ENCODE measurements at places on chromosomes 1 and 21.

GRCh38 chr1:107277022-107277421, 136.2 kb downstream of the NTNG1 start:
- peak; percentile 69 for DNase-seq

DNA sequence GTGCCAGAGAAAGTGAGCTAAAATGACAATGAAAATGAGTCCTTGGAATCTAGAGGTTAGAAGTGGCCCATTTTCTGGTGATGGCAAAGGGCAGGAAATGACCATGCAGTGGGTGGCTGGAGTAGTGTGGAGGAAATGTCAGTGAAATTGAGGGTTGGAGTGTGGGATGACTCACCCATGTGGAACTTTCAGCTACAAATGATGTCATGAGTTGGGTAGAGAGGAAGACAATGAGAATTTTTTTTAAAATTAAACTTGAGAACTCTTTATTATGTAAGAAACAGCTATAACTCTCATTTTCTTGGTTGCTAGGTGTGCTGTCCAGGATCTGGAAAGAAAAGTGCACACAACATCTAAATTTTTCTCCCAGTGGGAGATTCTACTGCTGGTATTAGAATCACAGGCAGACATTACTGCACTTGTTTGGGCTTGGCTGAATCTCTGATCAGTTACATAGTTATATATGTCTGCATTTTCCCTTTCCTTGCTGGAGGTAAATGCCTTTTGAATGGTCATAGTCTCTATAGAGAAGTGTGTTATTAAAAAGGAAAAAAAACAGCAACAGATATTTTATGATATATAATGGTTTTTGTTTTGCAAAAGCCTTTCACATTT, 56.8 kb upstream of the GNG12 start:
- DNase-seq: peak; percentile 79

DNA sequence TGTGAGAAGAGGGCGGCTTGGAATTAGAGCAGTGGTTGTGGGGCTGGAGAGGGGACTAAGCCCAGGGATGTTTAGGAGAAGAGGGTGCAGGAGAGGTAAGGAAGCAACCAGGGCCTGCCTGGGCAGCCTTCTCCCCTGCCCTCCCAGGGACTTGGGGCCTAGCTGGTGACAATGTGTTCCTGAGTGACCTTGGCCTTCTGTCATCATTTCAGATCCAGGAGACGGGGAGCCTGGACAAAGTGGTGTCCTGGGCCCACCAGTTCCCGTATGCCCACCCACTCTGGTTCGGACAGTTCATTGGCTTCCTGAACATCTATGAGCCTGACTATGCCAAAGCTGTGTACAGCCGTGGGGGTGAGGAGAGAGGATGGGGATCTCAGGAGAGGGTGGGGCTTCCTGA, 11.8 kb downstream of the CYP4B1 start:
- no peak for DNase-seq

DNA sequence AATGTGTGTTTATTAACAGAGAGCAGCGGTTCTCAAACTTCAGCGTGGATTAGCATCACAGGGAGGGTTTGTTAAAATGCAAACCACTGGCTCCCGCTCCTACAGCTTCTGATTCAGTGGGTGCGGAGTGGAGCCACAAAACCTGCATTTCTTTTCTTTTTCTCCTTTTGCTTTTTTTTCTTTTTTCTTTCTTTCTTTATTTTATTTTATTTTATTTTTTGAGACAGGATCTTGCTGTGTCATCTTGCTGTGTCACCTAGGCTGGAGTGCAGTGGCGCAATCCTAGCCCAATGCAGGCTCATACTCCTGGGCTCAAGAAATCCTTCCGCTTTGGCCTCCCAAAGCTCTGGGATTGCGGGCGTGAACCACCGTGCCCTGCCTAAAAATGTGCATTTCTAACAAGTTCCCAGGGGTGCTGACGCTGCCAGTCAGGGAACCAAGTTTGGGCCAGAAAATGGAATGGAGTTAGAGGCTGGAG, 20.9 kb upstream of the SLC1A7 start:
- no peak for DNase-seq

GRCh38 chr1:156148216-156148615, 5.2 kb upstream of the SEMA4A start:
- no peak for DNase-seq

DNA sequence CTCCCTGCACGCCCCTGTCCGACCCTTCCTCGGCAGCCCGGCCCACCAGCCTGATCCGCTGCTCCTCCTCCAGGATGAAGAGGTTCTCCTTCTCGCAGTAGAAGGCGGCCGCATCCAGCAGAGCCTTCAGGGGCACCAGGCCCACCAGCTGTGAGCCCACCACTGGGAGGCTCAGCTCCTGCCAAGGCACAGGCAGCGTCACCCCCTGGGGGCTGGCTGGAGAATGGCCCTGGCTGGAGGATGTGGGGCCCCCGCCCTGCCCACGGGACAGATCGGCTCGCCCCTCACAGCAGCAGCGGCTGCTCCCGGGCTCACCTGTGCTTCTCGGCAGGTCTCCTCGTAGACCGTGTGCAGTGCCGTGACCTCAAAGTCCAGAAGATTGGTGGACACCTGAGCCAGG, 5.3 kb downstream of the FTCD start:
- DNase-seq: no peak

GRCh38 chr1:100719490-100719889, at the start of gene VCAM1:
VCAM1 (plus strand) TSS chr1:100719742; CDS start chr1:100719861, 119 bp downstream.
- peak; percentile 52 for DNase-seq

GRCh38 chr1:52756020-52756419, 29.8 kb downstream of the ZYG11B start:
- no peak for DNase-seq

DNA sequence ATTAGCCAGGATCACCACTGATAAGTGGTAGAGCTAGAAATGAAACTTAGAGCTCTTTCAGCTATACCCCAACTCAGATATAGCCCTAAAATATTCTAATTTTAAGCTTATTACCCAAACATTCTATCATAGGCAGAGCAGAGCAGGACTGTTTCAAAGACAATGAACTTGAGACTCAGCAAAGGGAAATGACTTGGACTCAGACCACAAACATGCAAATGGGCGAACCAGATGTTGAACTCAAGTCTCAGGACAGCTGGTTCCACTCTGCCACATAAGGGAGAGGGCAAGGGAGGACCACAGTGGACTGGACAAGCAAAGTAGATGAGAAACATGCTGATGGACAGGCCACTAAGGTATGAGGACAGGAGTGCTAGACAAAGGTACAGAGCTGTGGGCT, 315.3 kb downstream of the OMA1 start:
- no peak for DNase-seq

DNA sequence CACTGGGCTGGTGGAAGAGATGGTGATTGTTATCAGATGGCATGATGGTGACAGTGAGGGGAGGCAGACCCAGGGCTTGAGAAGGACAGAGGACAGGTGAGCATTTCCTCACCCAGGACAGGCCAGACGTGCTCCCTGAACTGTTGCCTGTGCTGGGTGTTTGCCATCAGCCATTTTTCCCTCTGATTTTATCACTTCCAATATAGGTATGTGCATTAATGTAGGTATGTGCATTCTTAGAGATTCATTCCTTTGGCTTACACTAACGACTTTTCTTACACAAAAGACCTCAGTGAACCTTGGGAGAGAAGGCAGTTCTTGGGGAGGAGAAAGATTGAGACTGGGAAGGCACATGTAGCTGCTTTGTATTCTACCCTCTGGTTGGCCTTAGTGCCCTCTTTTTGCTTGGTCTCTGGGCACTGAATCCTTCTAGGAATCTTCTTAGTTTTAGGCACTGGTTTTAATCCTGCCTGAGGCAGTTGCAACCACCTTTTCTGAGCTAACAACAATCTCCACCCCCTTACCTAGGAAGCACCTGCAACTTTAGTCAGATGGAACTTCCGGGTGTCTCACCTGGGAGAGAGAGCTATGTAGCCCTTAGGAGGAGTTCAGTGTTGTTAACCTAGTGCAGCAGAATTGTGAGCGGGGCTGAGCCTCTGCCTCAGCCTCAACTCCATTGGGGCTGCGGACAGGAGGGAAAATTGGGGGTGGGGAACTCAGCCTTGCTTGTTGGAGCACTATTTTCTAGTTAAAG, 30.9 kb downstream of the C1orf116 start:
- no peak for DNase-seq

GRCh38 chr1:104874044-104874443, 1124.3 kb downstream of the AMY1C start:
- no peak for DNase-seq

DNA sequence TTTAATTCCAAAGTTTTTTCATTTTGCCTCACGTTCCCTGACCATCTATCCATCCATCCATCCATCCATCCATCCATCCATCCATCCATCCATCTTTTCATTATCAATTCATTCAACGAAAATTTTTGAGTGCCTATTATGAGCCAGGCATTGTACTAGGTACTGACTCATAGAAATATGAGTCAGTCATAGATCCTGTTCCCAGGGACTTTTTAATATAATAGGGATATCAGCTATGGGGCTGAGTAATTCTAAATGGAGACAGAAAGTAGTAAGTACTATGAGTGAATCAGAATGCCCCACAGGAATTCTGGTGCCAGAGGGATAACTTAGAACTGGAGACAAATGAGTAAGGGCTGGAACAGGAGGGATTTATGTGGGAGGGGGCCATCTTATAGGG, 49.8 kb upstream of the GNG12 start:
- DNase-seq: no peak

- DNase-seq: no peak
Observed at GRCh38 chr1:12405325-12406210, 175.7 kb downstream of the VPS13D start.

- DNase-seq: no peak
Observed at GRCh38 chr1:29096231-29096886, 27.3 kb downstream of the TMEM200B start.

DNA sequence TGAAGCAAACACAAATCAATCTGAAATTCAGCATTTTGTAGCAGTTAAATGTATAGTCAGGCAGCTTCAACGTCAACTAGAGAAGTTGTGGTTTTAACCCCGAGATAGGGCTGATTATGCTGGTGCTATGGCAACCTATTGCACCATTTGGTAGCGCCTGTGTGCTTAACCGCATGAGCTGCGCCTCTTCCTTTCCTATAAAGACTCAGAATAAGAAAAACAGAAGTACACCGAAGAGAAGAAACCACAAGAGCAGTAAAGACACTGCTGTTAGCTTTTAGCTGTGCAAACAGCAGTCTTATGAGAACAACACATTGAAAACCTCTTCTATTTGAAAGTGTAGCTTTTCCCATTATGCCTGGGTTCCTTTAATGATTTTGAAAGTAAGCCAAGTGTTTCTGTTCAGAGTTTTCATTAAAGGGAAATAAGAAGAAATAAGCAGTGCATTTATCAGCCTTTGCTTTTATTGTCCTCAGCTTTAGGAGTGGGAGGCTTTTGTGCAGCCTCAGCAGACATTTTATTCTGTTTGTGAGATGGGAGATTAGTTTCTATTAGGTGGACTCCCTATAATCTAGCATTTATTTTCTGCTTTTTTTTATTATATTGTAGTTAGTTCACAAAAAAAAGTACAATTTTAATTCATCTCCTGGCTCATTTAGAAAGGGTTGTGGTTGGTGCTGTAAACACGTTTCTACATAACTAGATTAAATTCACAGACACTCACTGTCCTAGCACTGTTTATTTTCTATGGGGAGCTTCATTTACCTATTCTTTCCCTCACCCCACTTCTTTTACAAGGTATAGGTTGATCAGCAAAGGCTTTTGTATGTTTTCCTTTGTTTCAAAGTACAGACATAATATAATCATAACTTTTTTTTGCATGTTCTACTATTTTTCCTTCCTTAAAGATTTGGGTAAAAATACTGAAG, 43.3 kb downstream of the PTPRC start:
- DNase-seq: no peak

DNA sequence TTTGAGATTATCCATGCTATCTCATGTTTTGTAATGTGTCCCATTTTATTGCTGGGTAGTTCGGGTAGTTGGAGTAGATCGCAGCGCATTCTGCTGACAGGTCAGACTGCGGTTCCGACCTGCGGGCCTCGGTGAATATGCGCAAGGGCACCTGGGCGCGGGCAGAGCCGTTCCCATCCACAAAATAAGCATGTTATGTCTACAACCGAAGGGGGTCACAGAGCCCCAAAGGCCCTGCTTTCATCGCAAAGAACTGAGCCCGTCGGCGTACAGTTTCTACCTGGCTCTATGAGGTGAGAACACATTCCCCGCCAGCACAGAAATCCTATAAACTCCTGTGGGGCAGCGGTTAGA, 88.4 kb downstream of the PRKAB2 start:
- no peak for DNase-seq

- no peak for DNase-seq
Observed at GRCh38 chr1:47678464-47678980, 240.7 kb downstream of the FOXD2 start.

DNA sequence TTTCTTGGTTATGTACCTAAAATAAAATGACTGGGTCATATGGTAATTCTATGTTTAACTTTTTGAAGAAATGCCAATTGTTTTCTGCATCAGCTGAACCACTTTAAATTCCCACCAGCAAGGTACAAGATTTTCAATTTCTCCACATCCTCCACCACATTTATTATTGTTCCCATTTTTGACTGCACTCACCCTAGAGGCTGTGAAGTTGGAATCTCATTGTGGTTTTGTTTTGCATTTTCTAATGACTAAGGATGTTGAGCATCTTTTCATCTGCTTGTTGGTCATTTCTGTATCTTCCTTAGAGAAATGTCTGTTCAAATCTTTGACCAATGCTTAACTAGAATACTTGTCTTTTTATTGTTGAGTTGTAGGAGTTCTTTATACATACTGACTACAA, 72.5 kb downstream of the ASTN1 start:
- DNase-seq: no peak

GRCh38 chr1:169890761-169891538, 2.7 kb downstream of the SCYL3 start:
- DNase-seq: no peak

GRCh38 chr1:74457253-74457652, 55.2 kb downstream of the LRRC53 start:
- DNase-seq: no peak

- DNase-seq: no peak
Observed at GRCh38 chr1:44945967-44946366, 40.4 kb downstream of the EIF2B3 start.

- no peak for DNase-seq
Observed at GRCh38 chr1:157084720-157085119, 14.9 kb downstream of the ETV3L start.

- DNase-seq: no peak
Observed at GRCh38 chr1:48561444-48561843, 89.4 kb upstream of the SPATA6 start.

DNA sequence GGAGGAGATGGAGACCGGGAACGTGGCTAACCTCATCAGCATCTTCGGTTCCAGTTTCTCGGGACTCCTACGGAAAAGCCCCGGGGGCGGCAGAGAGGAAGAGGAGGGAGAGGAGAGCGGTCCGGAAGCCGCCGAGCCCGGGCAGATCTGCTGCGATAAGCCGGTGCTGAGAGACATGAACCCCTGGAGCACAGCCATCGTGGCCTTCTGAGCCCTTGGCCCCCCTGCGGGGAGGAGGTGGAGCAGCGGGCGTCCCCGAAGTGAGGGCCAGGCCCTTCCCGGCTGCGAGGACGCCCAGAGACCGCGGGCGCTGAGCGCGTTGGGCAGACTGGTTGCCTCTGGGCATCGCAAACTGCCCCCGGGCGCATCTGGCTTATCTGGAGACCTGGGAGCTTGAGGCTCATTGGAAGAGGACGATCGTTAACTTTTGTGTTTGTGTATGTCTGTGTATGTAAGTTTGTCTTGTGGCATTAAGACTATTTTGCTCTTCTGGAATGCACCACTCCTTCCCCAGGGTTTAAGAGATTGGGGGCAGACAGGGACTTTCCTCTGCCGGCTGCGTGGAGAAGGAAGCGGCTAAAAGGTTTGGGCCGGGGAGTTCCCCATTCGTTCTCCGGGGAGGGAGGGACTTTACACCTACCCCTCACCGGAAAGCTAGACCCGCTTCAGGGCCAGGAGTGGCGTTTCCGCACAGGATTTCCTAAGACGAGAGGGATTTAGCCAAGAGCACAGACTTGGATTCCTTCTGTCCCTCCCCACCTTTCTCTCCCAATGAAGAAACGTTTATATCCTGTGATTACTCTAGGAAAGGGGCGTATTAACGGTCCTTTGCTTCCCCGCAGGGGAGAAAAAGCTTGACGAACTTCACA, 1.4 kb downstream of the IER5 start:
- peak; percentile 61 for DNase-seq
